ENCODE measurements at places on chromosomes 12 and 14.

DNA sequence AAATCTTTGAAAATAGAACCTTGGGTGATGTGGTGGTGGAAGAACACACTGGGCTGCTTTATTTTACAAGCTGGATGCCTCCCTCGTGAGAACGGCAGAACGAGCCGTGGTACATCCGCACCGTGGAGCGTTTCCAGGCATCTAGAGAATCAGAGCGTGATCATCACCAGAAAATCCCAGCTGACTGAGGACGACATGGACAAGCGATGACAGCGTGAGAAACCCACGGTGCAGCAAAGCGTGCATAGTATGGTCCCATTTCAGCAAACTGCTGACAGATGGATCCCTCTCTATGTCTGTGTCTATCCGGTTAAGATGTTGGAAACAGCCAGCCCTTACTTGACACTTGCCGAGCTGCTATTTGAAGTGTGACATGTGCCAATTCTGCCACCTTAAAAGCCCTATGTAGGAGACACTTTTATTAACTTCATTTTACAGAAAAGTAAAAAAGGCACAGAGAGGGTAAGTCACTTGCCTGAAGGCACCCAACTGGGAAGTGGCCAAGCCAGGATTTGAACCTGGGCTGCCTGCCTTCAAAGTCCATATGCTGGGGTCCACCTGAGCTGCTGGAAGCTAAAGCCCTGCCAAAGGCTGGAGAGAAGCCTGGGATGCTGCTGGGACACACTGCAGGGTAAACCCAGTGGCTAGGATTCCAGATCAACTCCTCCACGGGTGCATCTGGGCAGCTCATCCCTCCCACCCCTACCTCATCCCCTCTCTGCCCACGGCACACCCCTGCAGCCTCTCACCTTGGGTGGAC, 14.9 kb downstream of the SCARB1 start:
- DNase-seq = no peak

- no peak for DNase-seq
Observed at GRCh38 chr12:72102150-72102549, 163.5 kb downstream of the TPH2 start.

DNA sequence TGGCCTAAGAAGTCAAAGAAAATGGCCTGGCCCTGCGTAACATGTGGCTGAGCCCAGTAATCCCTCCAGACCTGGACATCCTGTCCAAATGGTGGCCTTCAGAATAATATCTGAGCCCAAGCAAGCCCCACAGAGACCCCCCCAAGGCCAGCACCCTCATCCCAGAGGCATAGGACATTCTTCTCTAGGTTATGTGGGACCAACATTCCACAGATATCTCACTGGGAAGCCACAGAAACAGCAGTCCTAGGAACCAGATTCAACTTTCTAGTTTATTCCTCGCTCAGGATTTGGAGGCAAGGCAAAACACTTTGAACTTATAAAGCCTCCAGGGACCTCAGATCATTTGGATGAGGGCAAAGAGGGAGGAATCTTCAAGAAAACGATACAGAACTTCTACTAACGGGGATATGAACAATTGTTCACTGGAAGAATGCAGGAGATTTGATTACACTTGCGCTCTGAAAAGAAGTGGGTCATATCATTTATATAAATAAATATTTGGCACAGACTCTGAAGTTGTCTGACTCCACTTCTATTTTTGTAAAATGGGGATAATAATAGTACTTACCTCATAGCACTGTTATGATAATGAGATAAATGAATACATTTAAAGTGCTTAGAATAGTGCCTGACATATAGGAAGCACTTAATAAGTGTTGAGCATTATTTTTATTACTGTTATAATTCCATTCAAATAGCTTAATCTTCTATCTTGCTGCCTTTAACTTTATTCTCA, 171.5 kb downstream of the NUAK1 start:
- no peak for DNase-seq

- DNase-seq = no peak
Observed at GRCh38 chr12:11758087-11758486, 108.6 kb downstream of the ETV6 start.

GRCh38 chr14:64190974-64191502, 103.1 kb downstream of the ESR2 start:
- peak; percentile 63 for DNase-seq

- peak; percentile 94 for DNase-seq
Observed at GRCh38 chr12:47867495-47867941, 37.3 kb downstream of the VDR start.

GRCh38 chr14:31371646-31372045, 48.7 kb downstream of the HEATR5A start:
- DNase-seq = no peak

DNA sequence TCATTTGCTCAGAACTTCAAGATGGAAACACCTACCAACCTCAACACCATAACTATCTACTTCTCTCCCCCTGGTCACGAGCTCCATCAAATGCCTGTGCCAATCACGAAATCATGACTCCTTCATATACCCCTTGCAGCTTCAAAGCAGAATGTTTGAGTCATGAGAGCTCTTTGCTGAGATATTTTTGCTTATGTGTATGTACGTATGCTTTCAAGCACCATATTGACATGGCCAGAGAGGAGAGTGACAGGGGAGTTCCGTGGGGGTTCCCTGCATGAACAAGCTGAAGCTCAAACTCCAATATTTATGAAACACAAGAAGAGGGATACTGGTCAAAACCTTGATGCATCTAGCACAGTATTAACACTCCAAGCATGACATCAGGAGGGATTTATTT, 374.4 kb downstream of the DPF3 start:
- DNase-seq = no peak

- DNase-seq = no peak
Observed at GRCh38 chr12:3069714-3070113, 7.5 kb upstream of the TSPAN9 start.

- DNase-seq = no peak
Observed at GRCh38 chr12:105374303-105374702, 43.8 kb downstream of the C12orf75 start.

DNA sequence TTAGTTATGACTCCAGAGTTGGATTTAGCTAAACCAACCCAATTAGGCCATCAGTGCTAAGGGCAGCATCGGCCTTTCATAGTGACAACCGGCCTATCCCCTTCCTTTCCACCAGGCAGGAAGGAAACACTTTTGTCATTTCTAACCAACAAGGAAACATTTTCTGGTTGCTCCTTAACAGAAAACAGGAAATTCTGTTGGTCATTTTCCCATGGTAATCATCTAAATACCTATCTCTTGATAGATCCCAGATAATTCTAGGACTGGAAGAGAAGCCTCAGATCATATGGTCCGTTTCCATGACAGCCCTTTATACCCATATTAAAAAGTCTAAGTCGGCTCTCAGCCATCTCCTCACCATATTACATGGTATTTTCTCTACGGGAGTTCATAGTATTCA, 79.2 kb upstream of the USP44 start:
- DNase-seq = no peak

DNA sequence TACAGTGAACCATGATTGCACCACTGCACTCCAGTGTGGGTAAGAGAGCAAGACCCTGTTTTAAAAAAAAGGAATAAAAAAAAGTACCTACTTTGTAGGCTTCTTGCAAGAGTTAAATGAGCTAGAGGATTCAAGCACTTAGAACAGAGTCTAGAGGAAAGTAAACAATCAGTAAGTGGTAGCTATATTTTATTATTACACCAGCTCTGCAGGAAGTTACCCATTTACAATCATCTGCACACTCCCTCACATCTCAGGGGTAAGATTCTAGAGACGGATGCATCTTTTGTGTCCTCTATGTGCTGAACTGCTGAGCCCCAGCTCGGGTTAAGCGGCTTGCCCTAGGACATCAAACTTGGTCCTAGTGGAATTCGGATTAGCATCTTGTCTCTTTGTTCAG, 67.3 kb downstream of the KCNK10 start:
- no peak for DNase-seq

DNA sequence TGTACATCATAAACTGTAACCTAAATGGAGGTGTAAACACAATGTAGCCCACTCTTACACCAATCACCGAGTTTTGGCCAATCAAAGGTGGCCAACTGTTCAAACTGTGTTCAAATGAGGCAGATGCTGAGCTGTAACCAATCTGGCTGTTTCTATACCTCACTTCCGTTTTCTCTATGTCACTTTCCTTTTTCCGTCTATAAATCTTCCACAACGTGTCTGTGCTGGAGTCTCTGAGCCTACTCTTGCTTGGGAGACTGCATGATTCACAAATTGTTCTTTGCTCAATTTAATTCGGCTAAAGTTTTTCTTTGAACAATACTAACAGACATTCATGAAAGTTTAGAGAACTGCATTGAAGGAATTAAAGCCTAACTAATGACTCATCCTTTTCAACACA, 547.1 kb upstream of the USP15 start:
- DNase-seq = no peak

- peak; percentile 19 for DNase-seq
Observed at GRCh38 chr14:32047791-32048190, 29.3 kb upstream of the ARHGAP5 start.

- DNase-seq = no peak
Observed at GRCh38 chr12:50571786-50572185, 67.0 kb downstream of the DIP2B start.

- DNase-seq = no peak
Observed at GRCh38 chr14:87097015-87097414, 896.0 kb downstream of the GALC start.

Data from ELR (cell line).